ENCODE measurements at places on chromosomes 3 and 15.
A peak's percentile ranks its signal among the peaks of the same experiment; 100 is the strongest.

- DNase-seq, result no peak
These were observed 245.7 kb downstream of the FAM43A start for GRCh38 chr3:194931347-194931746.

DNA sequence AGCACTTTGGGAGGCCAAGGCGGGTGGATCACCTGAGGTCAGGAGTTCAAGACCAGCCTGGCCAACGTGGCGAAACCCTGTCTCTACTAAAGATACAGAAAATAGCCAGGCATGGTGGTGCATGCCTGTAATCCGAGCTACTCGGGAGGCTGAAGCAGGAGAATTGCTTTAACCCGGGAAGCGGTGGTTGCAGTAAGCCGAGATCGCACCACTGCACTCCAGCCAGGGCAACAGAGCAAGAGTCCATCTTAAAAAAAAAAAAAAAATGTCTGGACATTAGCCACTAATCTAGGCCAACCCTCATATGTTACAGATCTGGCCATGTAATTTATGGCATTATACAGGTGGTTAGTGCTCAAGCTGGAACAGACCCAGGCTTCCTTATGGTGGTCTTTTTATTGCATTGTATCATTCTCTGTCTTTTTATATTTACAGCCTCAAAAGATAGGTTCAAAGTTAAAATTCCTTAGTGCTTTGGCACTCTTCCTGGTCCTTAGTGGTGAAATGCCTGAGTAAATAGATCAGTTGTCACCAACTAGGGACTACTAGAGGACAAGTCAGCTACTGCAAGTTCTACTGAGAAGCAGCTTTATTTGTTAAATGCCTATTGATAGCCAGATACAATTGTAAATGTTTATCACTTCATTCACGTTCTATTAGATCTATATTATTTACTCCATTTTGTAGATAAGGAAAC is 16.0 kb downstream of the STARD9 start:
- DNase-seq, result no peak

- DNase-seq, result no peak
These were observed 460 bp upstream of the ZMAT3 start for GRCh38 chr3:179072100-179072438.

- no peak for DNase-seq
These were observed 29.6 kb downstream of the FSIP1 start for GRCh38 chr15:39752991-39753390.

GRCh38 chr15:46946953-46947352 is 770.4 kb upstream of the SEMA6D start:
- no peak for DNase-seq

DNA sequence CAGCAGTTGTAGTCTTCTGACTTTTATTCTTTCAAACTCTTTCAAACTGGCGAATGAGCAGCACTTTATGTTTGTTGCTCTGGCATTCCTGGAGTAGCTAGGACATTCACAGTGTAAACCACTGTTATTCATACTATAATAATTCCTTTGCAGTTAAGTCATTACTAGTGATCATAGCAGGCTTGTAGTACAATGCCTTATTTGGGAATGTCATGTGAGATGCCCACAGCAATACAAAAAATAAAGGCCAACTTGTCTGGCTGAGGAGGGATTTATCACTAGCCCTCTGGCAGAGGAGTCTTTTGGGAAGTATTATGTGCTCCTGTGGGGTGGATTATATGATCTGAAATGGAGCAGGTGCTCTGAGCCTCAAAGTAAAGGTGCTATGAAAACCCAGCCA is 197.2 kb downstream of the VGLL3 start:
- no peak for DNase-seq

GRCh38 chr15:90957031-90957790 is 2.5 kb downstream of the RCCD1 start:
- no peak for DNase-seq

GRCh38 chr15:72732516-72732915 is 46.5 kb downstream of the BBS4 start:
- no peak for DNase-seq

DNA sequence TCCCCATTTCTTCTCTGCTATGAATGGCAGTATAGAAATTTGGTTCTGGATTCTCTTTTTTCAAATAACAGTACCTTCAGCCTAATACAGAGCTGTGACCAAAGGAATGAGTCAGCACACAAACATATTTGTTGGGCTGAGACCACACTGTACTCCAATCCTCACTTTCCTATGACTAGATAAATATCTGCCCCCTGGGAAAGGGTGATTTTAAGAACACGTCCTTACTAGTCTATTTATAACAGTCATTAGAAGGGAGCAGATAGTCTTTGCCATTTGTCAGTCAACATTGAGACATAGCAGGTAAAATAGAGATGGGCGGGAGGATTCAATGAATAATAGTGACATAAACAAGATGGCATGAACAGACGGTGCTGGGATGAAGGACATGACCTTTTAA is 461.3 kb downstream of the MCTP2 start:
- DNase-seq, result no peak

- no peak for DNase-seq
These were observed 15.3 kb downstream of the FBN1 start for GRCh38 chr15:48630245-48630644.

DNA sequence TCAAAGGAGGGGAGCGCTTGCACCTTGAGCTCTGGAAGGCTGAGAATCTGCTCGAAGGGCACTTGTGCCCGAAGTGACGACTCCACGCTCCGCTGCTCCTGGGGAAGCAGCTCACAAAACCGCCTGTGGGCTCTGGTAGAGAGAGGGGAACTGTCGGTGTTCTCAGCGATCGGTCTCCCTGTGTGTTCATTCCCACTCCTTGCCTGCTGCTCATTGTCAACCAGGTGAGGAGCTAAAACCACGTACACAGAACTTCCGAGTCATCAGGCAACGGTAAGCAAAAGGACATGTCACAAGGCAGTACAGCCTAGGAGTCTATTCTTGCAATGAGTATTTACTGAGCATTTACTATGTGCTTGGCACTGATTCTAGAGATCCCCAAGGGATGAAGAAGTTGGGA is 1.5 kb downstream of the CIB1 start:
- DNase-seq, result no peak

DNA sequence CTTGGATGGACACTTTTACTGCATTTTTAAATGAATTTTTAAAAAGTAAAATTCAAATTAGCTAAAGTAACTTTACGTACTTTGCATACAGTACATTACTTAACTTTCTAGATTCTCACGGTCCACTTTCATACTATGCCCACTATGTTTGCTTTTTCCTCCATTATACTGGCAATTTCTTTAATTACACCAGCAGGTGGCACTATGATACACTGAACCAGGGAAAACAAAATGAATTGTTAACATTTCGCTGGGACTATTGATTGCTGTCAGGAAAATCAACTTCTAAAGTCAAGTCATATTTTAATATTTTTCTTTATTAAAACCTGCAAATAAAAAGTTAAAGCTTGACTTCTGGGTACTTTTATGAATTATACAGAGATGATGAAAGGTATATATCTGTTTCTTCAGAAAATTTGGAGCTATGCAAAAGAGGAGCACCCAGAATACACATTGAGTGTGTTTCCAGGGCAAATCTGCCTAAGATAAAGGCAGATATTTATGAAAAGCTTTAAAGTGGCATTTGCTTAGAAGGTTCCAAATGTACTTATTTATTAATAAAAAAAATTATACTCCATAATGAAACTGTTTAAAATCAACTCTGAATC is 21.8 kb upstream of the POU1F1 start:
- peak; percentile 19 for DNase-seq

DNA sequence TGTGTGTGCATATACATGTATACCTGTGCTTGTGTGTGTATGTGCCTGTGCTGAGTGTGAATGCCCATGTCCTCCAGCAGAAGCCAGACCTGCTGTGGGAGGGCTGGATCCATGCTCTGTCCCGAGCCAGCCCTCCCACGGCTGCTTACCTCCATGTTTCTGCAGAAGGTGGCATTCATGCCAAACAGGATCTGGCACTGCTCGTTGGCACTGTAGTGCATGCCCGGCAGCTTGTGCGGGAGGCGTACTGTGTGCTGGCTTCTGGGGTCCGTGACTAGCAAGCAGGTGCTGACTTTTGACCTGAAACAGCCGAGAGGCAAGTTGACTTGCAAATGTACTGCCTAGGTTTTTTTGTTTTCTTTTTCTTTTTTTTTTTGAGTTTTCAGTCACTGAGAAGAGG is 189.3 kb downstream of the ADAMTS17 start:
- DNase-seq, result no peak

DNA sequence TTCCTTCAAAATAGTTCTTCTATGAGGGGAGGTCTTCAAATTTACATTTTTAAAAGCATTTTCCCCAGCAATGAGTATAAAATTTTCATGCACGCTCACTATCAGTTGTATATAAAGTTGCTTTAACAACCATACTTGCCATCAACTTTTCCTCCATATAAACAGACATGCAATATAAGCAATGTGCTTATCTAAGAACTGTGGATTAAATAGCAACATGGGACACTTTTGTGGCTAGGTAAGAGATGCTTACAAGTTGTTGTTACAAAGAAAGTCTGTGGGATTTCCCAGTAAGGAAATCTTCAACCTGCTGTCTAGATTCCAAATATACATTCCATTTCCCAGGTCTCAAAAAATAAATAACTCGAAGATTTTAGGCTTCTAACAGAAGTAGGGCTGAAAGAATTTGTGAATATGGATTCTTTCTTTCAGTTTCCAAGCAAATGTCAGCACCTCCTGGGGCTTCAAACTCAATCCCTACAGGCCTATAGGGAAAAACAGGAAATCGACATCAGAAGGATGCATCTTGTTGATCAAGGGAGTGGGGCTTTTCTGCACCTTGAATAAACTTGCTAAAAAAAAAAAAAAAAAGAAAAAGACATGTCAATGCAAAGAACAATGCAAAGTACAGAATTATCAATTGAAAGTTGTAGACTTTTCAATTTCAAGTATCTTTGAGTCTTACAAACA is 16.1 kb downstream of the TNIK start:
- no peak for DNase-seq

- no peak for DNase-seq
These were observed 83.5 kb upstream of the ABHD17C start for GRCh38 chr15:80611543-80612080.

DNA sequence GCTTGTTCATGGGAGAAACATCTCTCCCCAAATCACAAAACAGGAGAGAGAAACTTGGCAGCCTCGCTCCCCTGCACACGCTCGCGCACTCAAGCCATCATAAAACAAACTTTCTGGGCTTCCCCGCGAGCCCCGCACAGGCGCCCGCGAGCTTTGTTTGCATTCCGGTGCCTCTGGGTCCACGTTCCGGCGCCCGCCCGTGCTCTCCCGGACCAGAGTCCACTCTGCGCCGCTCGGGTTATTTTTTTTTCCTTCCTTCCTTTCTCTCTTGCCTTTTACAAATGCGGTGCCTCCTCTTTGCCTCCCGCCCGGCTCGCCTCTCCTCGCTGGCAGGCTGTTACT is 363 bp downstream of the MAGI1 start:
- DNase-seq, result no peak

GRCh38 chr3:71057526-71057894 is 526.0 kb downstream of the FOXP1 start:
- no peak for DNase-seq

- no peak for DNase-seq
These were observed 260.6 kb upstream of the MME start for GRCh38 chr3:154819491-154819890.

GRCh38 chr3:108017587-108017986 is 73.2 kb downstream of the CD47 start:
- DNase-seq, result no peak

DNA sequence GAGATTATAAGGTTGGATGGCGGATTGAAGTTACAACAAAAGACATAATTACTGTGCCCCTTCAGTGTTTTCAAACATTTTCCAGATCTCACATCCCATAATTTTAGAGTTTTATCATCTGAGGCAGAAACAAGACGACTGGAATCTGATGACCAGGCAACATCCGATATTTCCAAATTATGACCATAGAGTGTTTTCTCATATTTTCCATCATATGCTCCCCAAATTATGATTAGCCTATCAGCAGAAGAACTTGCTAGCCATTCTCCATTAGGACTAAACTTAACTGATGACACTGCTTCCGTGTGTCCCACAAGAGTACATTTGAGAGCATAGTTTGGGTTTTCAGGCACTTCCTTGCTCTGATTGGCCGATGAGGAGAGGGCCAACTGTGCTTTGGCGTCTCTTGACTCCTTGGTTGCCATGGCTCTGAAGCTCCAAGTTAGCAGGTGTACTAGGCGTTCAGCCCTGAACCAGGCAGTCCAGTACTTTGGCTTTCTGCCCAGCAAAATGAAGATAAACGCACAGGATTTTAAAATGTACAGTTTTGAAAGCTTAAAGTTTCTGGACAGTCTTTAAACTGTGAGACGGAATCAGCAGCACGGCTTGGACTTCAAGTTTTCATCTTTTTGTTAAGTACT is 638 bp downstream of the WDR5B start:
- DNase-seq, result peak; percentile 36
